Large intestine (tissue), 12 donors: ENCODE measurements at places on chromosomes 5 and 9.
A peak's percentile ranks its signal among the peaks of the same experiment; 100 is the strongest.

DNA sequence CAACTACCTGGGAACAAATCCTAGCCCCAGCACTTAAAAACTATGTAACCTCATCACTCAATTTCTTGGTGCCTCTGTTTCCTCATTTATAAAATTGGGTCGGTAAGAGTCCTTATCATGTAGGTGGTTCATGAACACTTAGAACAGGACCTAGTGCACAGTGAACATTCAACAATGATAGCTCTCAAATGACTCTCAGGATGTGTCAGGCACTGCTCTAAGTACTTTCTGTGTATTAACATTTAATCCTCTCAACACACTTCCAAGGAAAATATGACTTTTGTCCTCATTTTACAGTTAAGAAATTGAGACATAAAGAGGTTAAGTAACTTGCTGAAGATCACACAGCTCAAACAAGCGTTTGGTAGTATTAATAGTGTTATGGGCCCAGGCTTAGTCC, 202.1 kb upstream of the KLF4 start:
- peak; percentile 69 for DNase-seq

GRCh38 chr5:41925555-41925951, 472 bp downstream of the FBXO4 start:
- DNase-seq = peak; percentile 18

DNA sequence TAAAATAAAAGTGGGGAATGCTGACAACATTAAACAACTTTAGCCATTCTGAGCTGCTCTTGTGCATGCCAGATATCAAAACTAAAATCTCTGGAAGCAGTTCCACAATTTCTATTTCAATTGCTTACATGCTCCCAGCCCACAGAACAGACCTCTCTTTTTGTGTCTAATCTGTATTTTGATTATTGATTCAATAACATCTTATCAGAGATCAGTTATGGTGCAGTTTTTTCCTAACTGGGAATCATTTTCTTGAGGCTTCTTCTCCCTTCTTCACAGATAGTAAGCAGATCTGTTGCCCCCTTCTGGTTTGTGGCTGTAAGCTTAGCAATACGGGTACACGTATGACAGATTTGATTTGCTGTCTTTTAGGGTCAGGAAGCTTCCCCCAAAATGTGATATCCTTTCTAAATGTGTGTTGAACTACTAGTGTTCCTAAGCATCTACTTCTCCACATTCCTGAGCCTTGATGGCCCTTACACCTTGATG, 39.4 kb downstream of the MRPS27 start:
- DNase-seq = peak; percentile 2

DNA sequence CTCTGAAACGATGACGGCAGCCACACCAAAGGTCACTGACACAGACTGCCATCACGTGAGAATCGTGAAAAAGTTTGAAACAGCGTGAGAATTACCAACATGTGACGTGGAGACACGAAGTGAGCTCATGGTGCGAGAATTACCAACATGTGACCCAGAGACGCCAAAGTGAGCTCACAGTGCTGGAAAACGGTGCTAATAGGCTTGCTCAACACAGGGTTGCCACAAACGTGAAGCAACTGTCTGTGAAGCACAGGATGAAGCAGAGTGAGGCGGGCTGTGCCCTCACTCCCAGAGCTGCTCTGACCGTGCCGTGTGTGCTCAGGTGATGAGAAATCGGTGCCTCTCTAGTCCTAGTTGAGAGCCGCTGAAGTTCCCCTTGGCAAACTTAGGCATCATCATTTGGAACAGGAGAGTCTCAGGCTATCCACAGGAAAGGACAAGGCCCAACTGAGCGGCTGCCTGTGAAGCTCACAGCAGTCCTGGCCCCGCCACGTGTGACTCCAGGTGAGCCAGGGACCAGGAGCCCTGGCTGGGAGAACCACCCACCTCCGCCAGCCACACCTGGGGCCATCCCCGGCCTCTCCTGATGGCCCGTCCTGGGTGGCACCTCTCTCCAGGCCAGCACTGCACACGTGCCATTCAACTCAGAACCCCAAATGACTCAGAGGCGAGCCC, 29.8 kb upstream of the SLC6A3 start:
- no peak for DNase-seq

GRCh38 chr5:58469896-58470295, 10.0 kb upstream of the PLK2 start:
- DNase-seq = no peak

DNA sequence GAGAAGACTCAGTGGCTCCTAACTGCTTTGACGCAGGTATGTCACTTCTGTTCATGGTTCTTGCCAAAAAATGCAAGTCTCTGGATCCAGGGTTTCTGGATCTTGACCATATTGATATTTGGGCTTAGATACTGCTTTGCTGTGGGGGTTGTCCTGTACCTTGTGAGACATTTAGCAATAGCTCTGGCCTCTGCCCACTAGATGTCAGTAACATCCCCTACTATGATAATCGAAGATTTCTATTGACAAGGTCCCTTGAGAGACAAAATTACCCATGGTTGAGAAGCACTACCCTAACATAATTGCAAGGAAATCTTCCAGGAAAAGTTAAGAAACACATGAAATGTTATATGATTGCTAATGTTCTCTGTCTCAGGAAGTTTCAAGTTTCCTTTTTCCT, 285.4 kb downstream of the TMEM232 start:
- peak; percentile 31 for DNase-seq
